ENCODE measurements at places on chromosomes 2 and 18.

GRCh38 chr2:54470266-54470938 is 14.3 kb downstream of the SPTBN1 start:
- no peak for DNase-seq

GRCh38 chr2:25443766-25444165 is 102.0 kb upstream of the DNMT3A start:
- DNase-seq: no peak

DNA sequence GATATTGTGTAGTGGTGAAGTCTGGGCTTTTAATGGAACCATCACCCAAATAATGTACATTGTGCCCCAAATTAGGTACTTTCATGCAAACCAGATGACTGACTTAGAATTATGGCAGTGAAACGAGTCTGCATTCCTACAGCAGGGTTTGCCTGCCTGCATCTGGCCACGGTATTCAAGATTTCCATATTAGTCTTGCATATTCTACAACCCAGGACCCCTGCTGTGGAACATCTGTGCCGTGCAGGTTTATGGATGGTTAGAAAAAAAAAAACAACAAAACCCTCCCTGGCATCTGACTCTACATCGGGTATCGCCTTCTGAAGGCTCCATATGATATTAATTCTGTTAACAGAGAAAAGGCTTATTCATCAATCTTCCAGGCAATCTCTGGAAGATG is 394.8 kb downstream of the DCDC2C start:
- DNase-seq: no peak

GRCh38 chr2:144518748-144519596 is 947 bp downstream of the ZEB2 start:
- no peak for DNase-seq

DNA sequence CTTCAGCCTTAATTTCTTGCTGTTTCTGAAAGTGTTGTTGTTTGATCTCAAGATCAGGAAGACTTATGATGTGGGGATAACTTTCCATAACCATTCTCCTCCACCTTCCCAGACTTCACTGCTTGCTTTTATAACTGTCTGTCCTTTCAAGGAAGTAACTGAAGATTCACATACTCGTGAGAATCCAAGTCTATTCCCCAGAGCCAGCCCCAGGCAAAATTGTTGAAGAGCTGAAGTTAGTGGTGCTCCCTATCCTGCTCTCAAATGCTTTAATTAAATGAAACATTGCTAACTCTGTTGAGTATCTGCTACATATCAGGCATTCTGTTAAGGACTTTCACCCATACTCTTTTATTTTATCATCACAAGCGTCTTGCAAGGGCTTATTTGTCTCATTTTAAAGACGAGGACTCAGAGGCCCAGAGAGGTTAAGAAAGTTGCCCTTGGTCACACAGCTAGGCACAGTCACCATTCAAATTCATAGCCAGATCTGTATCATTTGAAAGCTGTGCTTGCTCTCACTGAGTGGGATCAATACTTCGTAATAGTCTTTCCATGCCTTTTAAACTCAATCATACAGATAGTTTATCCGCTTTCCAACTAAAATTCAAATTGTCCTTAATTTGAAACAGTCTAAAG is 189.8 kb upstream of the TCF4 start:
- DNase-seq: no peak

GRCh38 chr18:8744656-8745055 is 39.3 kb downstream of the MTCL1 start:
- no peak for DNase-seq

Measured in hypothalamus (tissue), 51 donors.